Memory B cell (primary cell): ENCODE measurements at places on chromosomes 2 and 18.

DNA sequence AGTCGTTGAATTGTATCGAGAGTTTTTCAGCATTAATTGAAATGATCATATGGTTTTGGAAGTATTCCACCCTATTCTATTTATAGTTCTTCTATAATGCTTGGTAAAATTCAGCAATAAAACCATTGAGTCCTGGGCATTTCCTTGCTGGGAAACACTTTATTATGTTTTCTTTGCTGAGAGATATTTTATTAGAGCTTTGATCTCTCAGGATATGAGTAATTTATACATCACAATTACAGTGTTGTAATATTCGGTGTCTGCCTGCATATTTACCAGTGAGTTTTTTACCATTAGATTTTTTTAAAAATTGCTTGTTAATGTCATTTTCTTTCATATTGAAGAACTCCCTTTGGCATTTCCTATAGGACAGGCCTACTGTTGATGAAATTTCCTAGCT is 402.7 kb upstream of the FSIP2 start:
- no peak for DNase-seq

- no peak for DNase-seq
Observed at GRCh38 chr2:234334151-234334550, 162.7 kb downstream of the ARL4C start.

GRCh38 chr2:63740020-63740419 is 101.7 kb upstream of the UGP2 start:
- no peak for DNase-seq

- DNase-seq = no peak
Observed at GRCh38 chr2:20584045-20584398, 66.9 kb downstream of the HS1BP3 start.

- no peak for DNase-seq
Observed at GRCh38 chr2:62944362-62944761, 106.3 kb upstream of the OTX1 start.

- DNase-seq = no peak
Observed at GRCh38 chr2:143422681-143423080, 293.5 kb downstream of the ARHGAP15 start.

- no peak for DNase-seq
Observed at GRCh38 chr2:11920993-11921583, 174.7 kb downstream of the LPIN1 start.

- DNase-seq = no peak
Observed at GRCh38 chr18:58569490-58569911, 59.4 kb downstream of the ALPK2 start.

DNA sequence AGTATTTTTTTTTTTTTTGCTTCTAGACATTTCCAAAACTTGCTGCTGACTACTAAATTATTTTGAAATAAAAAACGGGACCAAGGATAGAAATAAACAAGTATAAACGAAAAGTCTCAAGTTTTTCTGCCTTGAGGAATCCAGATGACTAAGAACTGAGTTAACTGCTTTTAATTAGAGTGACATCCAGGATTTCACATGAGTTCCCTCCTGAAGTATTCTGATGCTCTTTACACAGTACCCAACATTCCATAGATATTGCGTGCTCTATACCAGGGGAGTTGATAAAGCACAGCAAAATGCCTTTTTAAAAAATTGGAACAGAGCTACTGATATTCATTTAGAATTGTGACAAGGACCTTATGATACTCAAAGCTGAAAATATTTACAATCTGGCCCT is 618.0 kb downstream of the CCDC85A start:
- no peak for DNase-seq

GRCh38 chr18:7982216-7982615 is 415.1 kb downstream of the PTPRM start:
- no peak for DNase-seq

DNA sequence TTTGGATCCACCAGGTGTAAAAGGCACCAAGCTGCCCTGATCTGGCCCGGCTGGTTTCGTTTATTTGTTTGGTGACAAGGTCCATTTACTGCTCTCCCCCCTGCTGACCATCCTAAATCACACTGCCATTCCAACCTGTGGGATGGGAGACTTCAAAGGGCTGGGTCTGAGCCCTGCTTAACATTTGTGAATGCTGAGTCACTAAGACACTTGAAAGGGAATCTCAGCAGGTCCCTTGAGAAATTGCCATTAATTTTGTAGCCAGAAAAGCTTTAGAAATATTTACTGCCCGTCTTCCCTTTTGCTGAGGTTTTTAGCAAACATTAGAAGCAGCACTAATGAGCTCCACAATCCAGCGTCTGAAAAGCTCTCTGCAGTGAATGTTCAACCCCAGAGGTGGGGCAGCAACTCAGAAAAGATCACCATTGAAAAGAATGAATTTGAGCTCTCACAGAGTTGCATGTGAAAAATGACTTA is 133.8 kb downstream of the ARL4C start:
- no peak for DNase-seq

DNA sequence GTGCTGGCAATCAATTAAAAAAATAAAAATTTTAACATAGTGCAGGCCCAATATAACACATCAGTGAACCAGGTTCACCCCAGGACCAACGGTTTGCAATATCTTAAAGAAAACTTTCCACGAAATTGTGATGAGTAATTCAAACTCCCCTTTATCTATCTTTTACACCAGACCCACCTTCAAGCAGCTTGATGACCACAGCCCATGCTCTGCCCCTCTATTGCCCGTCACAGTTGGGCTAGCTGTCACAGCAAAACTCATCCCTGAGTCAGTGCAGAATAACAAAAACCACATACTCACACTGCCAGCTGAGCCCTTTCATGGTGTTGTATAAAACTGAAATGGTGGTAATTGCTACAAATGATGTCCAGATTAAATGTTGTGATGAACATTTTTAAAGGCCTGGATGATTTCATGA is 112.5 kb upstream of the CREB1 start:
- DNase-seq = no peak

DNA sequence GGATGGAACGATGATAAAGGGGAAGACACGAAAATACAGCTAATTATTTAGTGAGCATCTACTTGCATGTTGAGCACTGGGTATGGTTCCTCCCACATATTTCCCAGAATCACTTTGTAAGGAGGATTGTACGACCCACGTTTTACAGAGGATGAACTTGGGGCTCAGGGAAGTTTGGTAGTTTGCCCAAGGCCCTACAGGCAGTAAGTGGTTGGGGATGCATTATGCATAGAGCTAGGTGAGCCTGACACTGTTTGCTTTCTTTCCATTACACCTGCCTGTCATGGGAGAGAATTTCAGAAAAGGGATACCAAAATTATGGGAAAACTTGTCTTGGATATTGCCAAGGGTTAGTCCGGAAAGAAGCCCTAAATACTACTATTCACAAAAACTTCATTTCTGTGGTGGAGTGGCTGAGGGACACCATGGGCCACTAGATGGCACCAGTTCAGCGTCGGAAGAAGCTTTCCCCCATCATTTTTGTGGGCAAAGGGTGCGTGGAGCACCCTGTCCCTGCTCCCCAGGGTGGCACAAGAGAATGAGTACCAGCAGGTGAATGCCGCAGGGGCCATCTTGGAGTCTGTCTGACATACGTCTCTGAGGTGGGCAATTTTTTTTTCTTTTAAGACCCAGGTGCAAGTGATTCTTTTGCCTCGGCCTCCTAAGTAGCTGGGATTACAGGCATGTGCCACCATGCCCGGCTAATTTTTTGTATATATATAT is 23.5 kb upstream of the C18orf32 start:
- peak; percentile 43 for DNase-seq

DNA sequence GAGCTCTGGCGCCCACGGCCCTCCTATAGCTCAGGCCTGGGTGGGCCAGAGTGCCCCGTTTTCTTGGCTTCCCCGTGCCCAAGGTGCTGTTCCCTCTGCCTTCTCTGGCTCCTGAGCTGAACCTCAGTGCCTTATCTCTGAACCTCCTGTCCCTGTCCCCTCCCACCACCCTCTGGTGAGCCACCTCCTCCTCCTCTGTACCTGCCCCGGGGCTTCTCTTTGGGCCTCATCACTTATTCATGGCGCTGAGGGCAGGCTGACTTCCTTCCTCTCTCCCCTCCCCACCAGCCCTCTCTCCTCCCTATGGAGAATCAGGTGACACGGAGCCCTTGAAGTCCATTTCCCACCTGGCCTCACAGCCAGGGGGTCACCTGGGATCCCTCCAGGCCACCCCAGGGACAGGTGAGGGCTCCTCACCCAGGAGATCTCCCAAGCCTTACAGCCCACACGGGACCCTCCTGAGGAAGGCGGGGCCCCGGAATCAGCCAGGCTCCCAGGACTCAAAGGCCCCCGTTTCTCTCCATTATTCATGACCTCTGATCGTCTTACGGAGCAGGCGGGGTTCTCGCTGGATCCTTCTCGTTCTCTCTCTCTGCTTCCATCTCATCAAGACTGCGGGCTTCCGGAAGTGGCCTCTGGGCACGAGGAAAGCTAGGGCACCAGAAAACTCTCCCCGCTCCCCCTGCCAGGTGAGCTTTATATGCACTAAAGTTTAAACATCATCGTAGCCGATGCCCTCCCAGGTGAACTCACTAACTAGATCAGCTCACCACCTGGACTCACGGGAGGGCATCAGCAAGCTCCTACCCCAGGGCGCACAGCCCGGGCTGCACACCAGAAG is at the start of gene LOXHD1:
Gene LOXHD1 (minus strand): TSS at position 106 of the 841 bp plus-strand sequence. CDS start 187 bp downstream, outside the sequence.
- DNase-seq = no peak

DNA sequence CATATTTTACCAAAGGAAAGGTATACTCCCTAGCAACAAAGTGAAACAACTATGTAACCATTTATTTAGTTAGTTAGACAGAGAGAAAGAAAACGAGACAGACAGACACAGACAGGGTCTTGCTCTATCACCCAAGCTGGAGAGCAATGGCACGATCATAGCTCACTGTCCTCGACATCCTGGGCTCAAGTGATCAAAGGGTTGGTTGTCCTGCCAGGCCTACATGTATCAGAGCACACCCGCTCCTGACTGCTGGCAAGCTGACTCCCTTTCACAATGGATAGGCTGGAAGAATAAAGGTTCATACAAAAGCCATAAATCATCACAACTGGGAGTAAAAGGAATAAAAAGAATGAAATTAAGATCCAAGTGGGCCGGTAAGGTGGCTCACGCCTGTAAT is 53.5 kb downstream of the ATL2 start:
- no peak for DNase-seq

DNA sequence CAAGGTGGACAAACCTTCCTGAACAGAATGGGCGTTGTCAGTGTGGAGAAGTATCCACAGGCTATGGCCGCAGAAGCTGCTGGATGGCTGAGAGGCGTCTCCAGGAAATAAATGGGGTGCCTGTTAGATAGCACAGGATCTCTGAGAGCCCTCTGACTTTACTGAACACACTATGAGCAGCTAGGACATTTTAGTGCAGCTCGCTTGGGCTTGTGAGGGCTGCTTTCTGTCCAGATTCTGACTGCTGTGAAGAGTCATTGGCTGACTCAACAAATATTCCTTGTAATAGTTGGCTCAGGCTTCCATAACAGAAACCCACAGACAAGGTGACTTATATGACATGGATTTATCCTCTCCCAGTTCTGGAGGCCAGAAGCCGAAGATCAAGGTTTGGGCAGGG is 100.2 kb upstream of the SNTG2 start:
- DNase-seq = no peak

DNA sequence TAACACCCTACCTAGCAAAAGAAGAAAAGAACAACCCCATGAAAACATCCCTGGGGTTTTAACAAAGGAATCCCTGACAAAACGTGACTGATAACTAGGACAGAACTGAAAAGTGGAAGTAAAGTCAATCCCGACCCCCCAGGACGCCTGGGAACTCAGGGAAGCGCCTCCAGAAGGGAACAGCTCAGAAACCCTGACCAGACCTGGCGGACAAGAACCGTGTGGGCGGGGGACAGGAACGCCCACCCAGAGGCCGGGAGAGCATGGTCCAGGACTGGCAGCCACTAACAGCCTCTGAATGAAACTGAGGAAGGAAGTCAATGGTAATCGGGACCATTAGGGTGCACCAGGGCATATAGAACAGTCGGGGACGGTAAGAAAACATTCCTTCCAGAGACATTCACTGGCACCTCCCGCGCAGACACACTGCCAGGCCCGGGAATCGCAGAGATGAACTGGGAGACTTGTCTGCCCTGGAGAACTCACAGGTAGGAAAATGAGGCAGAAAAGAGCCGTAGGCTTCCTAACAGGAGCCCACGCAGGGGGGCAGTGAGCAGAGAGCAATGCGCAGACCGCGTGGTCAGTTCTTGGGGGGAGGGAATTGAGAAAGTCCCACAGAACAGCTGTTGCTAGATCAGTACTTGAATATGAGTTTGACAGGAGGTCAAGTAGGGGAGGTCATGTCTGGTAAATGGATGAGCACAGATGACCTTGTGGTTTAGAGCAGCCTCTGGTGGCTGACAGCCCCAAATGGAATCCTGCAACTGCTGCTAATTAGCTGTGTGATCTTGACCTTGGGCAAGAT is 1.3 kb upstream of the TBC1D8 start:
- DNase-seq = peak; percentile 16

GRCh38 chr18:51391215-51391614 is 193.7 kb upstream of the MEX3C start:
- no peak for DNase-seq

- no peak for DNase-seq
Observed at GRCh38 chr2:32058130-32058529, 5.2 kb upstream of the SPAST start.

- DNase-seq = no peak
Observed at GRCh38 chr18:23825496-23825895, 136.2 kb downstream of the LAMA3 start.

- DNase-seq = no peak
Observed at GRCh38 chr18:56795381-56795780, 144.2 kb downstream of the WDR7 start.

GRCh38 chr2:105804266-105804665 is 59.6 kb downstream of the NCK2 start:
- no peak for DNase-seq

DNA sequence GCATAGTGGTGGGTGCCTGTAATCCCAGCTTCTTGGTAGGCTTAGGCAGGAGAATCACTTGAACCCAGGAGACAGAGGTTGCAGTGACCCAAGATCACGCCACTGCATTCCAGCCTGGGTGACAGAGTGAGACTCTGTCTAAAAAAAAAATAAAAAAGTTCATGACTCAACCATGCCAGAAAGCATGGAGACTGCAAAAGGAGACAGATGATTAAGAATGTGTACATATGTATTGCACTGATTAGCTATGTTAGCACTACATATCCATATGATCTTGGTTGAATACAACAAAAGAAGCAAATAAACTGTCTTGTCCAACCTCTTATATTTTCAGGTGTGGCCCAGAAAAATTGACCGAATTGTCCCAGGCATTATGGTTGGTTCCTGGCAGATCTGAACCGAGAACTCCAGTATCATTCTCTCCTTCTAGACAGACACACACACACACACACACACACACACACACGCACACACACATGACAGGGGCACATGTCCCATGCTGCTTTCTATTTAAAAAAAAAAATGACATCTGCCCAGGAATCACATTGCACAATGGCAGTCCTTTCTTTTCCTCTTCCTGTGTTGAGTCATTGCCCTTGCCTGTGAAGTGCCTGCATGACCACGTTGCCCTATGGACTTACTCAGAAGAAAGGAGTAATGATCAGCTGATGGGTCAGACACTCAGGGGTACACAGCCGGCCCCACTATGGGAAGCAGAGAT is 65.6 kb downstream of the MYCN start:
- no peak for DNase-seq

GRCh38 chr2:25794544-25795276 is 83.6 kb downstream of the ASXL2 start:
- DNase-seq = no peak
